ENCODE measurements at places on chromosomes 2 and 18.

DNA sequence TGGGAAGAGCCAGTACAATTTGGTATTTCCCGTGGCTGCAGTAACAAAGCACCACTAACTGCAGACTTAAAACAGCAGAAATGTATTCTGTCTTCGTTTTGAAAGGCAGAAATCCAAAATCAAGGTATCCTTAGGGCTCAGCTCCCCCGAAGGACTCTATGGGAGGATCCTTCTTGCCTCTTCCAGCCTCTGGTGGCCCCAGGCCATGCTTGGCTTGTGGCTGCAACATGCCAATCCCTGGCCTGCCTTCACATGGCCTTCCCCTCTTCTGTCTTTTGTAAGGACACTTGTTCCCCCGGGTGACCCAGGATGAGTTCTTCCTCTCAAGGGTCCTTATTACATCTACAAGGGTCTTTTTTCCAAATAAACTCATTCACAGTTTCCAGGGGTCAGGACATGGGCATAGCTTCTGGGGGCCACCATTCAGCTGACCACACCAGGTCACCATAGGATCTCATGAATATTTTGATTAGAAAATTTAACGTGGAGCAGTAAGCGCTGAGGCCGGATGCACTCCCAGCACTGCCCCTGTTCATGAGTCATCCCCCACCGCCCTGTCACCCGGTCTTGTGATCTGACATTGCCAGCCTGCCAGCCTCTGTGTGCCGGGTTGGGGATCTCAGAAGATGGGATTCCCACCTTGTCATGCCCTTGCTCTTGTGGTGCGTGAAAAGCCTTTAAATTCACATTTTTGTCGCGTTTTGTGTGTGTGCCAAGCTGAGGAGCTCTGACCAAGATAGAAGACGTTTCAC lies 61.2 kb upstream of the B3GNT7 start:
- no peak for DNase-seq

GRCh38 chr2:197209742-197210408 lies 100.7 kb downstream of the ANKRD44 start:
- peak; percentile 47 for DNase-seq

DNA sequence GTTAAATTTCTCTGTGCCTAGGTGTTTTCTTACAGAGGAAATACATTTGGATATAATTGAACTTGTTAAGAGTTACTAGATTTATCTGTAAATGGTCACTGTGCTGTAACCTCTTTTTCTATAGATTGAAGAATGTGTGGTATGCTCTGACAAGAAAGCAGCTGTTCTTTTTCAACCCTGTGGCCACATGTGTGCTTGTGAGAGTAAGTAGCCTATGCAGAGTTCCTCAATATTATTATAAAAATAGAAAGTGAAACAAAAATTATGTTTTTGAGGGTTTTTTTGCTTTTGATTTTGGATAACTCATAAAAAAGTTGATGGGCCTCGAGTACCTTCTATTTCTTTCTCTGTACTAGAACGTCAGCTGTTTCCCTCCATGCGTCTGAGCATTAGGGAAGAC lies 112.4 kb downstream of the MIB1 start:
- DNase-seq, result no peak

GRCh38 chr2:186497928-186498327 lies 11.9 kb downstream of the ZC3H15 start:
- DNase-seq, result no peak

DNA sequence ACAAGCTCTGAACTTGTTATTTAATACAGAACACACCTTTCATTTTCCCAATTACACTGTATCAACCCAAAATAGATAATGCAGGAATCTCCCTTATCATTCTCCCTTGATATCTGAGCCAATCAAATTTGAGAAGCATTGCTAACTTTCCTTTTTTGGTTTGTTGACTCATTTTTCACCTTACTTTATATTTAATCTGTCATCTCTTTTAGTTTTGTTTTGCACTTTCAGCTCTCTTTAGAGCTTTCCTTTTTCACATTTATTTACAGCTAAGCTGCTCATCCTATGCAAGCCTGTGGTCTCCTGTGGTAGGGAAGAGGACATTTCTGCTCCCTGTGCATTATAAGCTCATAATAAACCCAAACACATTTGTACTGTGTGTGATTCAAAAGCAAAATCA lies 50.1 kb downstream of the ITGAV start:
- DNase-seq, result no peak

GRCh38 chr18:42338683-42339082 lies 383.6 kb downstream of the PIK3C3 start:
- no peak for DNase-seq

GRCh38 chr2:106272216-106272807 lies 78.2 kb upstream of the UXS1 start:
- no peak for DNase-seq

DNA sequence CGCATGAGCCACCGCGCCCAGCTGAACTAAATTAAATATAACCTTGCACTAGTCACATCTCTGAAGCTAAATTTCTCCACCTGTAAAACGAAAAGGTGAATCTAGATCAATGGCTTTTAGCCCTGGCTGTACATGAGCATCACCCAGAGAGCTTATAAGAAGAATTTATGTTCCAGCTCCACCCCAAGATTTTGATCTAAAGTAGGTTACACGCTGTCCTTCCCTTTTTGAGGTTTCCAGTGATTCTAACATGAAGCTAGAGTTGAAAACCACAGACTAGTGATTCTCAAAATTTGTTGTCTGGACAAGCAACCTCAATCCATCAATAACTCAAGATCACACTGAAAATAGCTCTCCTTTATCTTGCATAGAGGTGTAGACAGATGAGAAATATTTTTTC lies 208.8 kb upstream of the CRIM1 start:
- DNase-seq, result no peak
